Activated CD8-positive, alpha-beta memory T cell treated with anti-CD3 and anti-CD28 coated beads for 4 hours (primary cell): ENCODE measurements at places on chromosomes 12 and 14.

- no peak for DNase-seq
Measured at GRCh38 chr14:36426836-36427235, 93.2 kb downstream of the NKX2-1 start.

DNA sequence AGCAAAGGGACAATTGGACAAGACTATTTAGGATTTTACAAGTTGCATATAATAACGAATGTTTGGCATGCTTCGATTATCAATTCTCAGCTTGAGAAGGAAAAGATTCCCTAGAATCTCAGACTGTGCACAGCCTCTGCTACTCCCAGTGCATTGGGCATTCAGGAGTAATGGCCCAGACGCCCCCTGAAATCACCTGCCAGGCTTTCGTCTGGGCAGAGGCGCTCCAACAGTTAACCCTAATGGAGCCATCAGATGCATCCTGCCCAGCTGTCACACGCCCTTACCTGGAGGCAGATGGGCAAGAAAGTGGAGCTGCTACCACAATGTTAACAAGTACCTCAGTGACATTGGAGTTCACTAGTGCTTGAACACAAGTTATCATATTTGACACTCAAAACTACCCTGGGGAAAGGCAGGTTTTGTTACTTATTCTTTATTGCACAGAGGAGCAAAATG is 927 bp upstream of the LRP6 start:
- DNase-seq = no peak

GRCh38 chr12:89311703-89312293 is 40.5 kb downstream of the DUSP6 start:
- no peak for DNase-seq

DNA sequence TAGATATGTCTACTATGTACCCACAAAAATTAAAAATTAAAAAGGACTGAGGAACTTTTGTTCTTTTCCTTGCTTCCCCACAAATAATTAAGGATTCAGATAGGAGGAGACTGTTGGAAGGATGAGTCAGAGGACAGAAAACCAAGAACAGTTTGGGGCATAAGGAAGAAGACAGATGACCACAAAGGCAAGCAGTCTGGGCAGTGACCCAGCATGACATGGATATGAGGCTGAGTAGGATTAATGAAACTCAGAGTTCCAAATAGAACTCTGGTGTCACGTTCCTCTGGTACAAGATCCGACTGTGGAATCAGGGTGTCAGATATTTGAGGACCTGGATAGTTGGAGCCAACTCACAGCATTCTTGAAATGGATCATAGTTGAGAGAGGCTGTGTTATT is 89.3 kb upstream of the SLC38A4 start:
- DNase-seq = no peak

DNA sequence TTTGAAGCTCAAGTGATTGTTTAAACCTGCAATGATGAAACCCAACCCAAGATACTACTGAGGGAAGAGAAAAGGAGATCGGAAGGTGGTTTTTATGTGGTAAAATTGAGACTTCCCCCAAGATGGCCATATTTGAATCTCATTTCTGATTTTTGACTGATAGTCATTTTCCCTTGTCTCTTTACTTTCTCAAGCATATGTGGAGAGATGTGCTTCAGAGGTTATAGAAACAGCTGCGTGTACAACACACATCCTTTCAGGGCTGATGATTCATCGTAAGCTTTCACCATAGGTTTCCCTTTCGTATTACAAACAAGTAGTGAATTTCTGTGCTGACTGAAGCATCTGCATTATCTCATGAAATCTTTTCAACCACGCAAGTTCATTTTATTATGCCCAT is 276.2 kb downstream of the EMP1 start:
- DNase-seq = no peak

DNA sequence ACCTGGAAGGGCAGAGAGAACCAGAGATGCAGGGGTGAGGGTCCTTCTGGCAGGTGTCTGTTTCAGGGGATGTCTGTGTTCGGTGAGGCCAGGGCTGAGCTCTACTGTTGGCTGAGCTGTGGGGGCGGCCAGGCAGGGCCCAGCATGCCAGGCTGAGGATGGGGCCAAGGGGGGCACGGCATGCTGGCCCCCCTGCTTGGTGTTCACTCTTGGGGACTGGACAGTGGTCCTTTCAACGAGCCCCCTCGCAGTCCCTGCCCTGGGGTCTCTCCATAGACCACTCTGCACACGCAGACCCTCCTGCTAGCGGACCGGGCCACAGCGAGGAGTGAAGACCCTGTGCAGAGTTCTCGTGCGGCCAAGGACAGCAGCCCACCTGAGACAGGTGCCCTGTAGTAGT is 56.3 kb downstream of the KIF26A start:
- DNase-seq = no peak

- DNase-seq = no peak
Measured at GRCh38 chr14:89922031-89922907, 32.3 kb downstream of the EFCAB11 start.

DNA sequence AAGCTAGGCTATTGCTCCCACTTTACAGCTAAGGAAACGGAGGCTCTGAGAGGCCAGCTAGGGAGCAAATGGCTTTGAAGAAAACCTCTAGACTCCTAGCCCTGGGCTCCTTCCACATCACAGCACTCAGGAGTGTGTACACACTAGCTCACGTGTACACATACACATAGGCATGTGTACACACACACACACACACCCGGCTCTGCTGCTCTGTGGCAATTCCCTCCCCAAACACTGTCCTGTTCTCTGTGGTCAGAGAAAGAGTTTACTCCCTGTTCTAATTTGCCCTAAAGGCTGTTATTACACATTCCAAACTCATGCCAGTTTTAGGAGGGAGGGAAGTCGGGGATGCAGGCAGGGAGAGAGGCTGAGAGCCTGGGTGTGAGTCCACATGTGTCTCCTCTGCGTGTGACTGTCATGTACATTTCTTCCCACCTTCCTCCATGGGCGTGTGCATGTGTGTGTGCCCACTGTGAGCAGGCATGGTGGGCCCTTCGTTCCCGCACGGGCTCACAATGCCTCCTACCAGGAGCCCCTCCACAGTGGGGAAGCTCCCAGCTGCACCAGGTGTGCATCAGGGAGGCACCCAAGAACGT is 14.2 kb downstream of the TRPV4 start:
- no peak for DNase-seq

DNA sequence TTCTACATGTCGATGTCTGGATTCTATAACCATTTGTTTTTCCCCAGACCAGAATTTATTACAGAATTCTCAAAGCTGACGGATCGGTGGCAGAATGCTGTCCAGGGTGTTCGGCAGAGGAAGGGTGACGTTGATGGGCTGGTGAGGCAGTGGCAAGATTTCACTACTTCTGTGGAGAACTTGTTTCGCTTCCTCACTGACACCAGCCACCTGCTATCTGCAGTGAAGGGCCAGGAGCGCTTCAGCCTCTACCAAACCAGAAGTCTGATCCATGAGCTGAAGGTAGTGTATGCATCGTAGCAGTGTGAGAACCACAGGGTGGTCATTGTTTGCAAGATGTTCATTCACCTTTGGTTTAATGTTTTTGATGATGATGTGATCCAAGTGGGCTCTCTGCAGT is 124.0 kb downstream of the ESR2 start:
- no peak for DNase-seq

DNA sequence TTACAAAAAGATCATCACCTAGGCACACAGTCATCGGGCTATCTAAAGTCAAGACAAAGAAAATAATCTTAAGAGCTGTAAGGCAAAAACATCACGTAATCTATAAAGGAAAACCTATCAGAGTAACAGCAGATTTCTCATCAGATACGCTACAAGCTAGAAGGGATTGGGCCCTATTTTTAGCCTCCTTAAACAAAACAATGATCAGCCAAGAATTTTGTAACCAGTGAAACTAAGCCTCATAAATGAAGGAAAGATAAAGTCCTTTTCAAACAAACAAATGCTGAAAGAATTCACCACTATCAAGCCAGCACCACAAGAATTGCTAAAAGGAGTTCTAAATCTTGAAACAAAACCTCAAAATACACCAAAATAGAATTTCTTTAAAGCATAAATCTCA is 191.6 kb upstream of the BMP4 start:
- no peak for DNase-seq

GRCh38 chr14:77063571-77064171 is 34.4 kb upstream of the CIPC start:
- no peak for DNase-seq
